Activated naive CD8-positive, alpha-beta T cell treated with anti-CD3 and anti-CD28 coated beads, Interleukin-2, amount 10 ng/mL, durations not matched to agents 7 days and 5 days (primary cell): ENCODE measurements at places on chromosomes 7 and 10. TPM values are rescaled to one million over a fixed set of nuclear protein-coding genes. Genes with fewer than 3 reads are reported as not detected.

DNA sequence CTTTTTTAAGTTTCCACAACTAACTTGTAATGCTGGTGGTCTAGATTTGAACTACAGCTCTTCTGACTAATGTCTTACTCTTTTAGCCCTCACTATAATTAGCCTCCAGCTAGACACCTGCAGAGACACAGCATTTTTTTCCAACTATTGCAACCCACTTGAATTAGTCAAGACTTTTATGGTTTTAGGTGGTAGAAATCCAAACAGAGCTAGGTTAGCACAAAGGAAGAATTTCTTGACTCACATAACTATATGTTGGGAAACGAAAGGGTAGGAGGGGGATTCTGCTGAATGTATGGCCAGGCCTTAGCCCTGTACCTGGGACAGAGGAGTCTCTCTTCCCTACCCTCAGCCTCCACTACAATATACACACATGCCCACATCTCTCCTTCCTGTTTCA is 586.1 kb downstream of the INHBA start:
- H3K27ac ChIP-seq, result no peak overlapping the region
- no peaks in the 10 kb centered on the region for H3K4me1 ChIP-seq
- DNase-seq, result no peak
- H3K4me3 ChIP-seq, result no peak overlapping the region

OR2A42 gene
- not detected for total RNA-seq

DNA sequence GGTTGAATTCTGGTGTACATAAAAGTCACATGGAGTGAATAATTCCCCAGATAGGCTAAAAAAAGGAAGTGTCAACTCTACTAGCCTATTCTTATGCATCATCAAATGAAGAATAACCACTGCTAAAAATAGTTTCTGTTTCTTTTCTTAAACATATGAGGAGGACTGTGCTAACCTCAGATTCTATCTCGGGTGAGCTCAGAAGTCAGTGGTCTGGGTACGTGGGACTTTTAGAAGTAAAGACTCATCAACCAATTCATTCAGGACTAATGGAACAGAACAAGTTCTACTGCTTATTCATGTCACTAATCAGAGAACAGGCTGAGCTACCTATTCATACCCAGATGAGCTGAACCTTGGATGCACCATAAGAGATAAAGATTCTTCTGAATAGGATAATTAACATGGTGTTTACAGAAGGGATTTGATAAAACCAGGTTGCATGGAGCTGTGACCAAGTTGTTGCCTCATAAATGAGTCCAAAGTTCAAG is 9.5 kb upstream of the ASAH2 start:
- H3K27me3 ChIP-seq, result peaks cover 23% of the 10 kb centered on the region
- H3K4me3 ChIP-seq, result no peak overlapping the region
- DNase-seq, result no peak
- no peaks in the 10 kb centered on the region for H3K36me3 ChIP-seq
- peaks cover 9% of the 10 kb centered on the region for H3K4me1 ChIP-seq
- H3K27ac ChIP-seq, result no peak overlapping the region

- no peaks in the 10 kb centered on the region for H3K36me3 ChIP-seq
- no peak overlapping the region for H3K27ac ChIP-seq
- no peak overlapping the region for H3K4me3 ChIP-seq
These were observed 39.6 kb upstream of the INPP5A start for GRCh38 chr10:132497861-132498561.

DNA sequence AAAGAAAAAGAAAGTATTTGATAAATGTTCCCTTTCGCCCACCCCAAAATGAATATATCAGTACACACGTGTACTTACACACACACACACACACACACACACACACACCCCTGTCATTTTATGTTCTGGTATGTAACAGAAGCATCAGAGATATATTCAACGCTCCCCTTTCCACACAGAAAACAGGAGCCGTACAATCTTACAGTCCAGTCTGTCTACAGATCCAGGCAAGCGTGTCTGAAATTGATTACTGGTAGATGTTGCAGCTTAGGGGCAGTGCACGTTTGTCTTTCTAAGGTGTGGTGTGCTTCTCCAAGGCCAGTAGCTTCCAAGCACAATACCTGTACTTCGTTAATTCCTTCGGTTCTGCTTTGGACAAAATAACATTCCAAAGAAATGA is 143.7 kb upstream of the RNF32 start:
- H3K4me1 ChIP-seq, result no peaks in the 10 kb centered on the region
- no peak for DNase-seq
- no peak overlapping the region for H3K4me3 ChIP-seq
- H3K27ac ChIP-seq, result no peak overlapping the region
- no peaks in the 10 kb centered on the region for H3K36me3 ChIP-seq

ZNF853 gene
- 4.7 TPM for total RNA-seq

DNA sequence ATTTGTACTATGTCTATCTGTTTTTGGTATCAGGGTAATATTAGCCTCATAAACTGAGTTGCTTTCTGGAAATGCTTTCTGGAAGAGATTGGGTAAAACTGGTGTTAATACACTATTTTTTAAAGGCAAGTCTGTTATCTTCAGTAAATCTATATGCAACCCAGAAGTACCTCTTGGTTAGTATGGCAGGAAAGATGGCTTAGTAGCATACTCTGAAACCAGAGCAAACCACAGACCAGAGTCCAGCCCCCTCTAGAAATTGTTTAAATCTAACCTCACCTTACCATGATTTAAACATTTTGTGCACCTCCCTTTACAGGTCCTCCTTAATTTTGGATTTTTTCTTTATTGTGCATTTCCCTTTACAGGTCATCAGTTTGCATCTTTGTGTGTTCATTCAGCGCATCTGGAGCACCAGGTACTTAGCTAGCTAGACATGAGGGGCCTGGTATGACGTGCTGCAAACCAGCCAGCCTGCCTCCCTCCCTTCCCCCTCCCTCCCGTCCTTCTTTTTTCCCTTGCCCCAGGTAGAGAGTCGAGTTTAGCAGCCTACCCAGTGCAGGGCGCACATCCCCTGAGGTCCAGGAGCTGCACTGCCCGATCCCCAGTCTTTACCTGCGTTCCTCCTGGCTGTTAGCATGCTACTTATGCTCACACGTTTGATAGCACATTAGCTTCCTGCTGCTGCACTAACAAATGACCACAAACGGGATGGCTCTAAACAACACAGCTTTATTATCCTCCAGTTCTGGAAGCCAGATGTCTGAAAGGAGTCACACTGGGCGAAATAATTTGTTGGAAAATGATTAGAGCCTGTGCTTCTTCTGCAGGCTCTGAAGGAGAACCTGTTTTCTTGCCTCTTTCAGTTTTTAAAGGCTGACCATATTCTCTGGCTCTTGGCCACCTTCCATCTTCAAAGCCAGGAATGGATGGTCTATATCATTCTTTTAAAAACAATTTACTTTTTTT is 299.9 kb upstream of the HABP2 start:
- no peak for DNase-seq
- H3K4me1 ChIP-seq, result peaks cover 3% of the 10 kb centered on the region
- no peaks in the 10 kb centered on the region for H3K36me3 ChIP-seq
- H3K4me3 ChIP-seq, result no peak overlapping the region
- H3K27ac ChIP-seq, result no peak overlapping the region
- peaks cover 13% of the 10 kb centered on the region for H3K27me3 ChIP-seq

GRCh38 chr7:104453190-104453589 is 124.8 kb downstream of the LHFPL3 start:
- no peaks in the 10 kb centered on the region for H3K27me3 ChIP-seq
- H3K36me3 ChIP-seq, result no peaks in the 10 kb centered on the region
- no peak for DNase-seq
- no peak overlapping the region for H3K27ac ChIP-seq

DNA sequence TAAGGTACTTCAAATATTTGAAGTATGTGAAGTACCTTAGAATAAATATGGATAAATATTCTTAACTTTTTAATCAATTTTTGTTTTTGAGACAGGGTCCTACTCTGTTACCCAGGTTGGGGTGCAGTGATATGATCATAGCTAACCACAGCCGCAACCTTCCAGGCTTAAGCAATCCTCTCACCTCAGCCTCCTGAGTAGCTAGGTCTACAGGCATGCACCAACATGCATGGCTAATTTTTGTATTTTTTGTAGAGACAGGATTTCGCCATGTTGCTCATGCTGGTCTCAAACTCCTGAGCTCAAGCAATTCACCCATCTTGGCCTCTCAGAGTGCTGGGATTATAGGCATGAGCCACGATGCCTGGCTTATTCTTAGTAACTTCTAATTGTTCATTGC is 119.4 kb upstream of the KAT6B start:
- no peaks in the 10 kb centered on the region for H3K27me3 ChIP-seq
- no peak overlapping the region for H3K27ac ChIP-seq
- H3K36me3 ChIP-seq, result peaks cover 16% of the 10 kb centered on the region
- no peak overlapping the region for H3K4me3 ChIP-seq

DNA sequence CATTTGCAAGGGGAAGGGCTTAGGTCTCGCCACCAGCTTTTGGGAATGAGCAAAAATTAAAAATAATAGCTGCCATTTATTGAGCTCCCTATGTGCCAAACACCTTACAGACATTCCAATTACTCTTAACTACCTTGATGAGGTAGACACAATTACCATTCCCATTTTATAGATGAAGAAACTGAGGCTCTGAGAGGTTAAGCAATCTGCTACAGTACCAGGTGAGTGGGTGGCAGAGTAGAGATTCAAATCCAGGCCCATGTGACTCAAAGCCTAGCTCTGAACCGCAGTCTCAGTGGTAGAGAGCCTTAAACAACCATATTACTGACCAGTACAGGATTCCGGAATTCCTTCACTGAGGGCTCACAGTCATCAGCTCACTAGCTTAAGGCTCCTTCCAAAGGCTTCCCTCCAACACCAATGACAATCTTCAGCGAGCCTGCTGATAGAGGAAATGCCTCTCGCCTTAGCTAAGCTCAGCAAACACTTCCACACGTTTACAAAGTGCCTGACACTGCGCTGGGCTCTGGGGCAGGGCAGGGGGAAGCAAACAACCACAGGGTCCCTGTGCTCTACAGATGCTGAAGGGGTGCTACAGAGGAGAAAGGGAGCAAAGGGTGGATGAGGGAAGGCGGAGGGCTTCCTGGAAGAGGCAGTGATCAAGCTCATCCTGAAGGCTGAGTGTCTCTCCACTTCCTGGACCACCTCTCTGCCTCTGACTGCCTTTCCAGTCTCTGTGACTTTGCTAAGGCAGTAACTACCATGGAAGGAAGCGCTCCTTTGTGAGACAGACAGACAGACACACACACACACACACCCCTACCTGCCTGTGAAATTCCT is 7.4 kb downstream of the LRRC20 start:
- H3K36me3 ChIP-seq, result peaks cover 3% of the 10 kb centered on the region
- no peak overlapping the region for H3K27ac ChIP-seq
- peaks cover 8% of the 10 kb centered on the region for H3K4me1 ChIP-seq
- peaks cover 3% of the 10 kb centered on the region for H3K27me3 ChIP-seq
- no peak for DNase-seq

EPO gene
- total RNA-seq, result 0.22 TPM

- H3K4me3 ChIP-seq, result no peak overlapping the region
- peaks cover 1% of the 10 kb centered on the region for H3K4me1 ChIP-seq
- H3K27me3 ChIP-seq, result no peaks in the 10 kb centered on the region
These were observed 393.8 kb downstream of the EXOC4 start for GRCh38 chr7:133646472-133647315.

ANK3 gene
- total RNA-seq, result 3.6 TPM

DNA sequence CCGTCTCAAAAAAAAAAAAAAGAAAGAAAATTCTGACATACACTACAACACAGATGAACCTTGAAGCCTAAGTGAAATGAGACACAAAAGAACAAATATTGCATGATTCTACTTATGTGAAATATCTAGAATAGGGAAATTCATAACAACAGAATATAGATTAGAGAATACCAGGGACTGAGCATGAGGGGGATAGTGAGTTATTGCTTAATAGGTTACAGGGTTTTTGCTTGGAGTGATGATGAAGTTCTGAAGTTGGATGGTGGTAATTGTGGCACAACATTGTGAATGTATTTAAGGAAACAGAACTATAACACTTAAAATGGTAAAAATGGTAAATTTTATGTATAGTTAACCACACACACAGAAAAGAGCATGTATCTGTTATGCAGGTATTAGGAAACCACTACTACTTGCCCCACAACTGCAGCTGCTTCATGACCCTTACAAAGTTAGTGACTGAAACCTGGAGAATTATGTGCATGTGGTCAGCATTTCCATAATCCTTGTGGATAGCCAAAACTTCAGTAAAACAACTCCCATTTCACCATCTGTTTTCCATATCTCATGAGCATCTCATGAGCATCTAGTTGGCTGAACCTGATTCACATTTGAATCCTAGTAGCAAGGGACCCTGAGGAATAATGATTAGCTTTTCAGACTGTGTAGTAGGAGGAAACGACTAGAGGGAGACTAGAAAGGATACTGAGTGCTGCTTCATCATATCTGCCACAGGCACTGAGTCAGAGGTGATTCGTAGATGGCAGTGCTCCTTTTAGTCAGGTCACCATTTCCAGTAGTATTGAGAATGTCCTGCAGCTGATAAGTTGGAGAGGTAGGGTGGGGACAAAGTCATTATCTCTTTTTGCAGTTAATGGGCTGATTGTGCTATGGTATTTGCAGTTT is 26.3 kb downstream of the SAMD8 start:
- DNase-seq, result no peak
- peak overlapping the region; percentile 15 for H3K27ac ChIP-seq

CALD1 gene
- not detected for total RNA-seq

CLEC2L gene
- not detected for total RNA-seq

CCL26 gene
- not detected for total RNA-seq
